ENCODE measurements at places on chromosomes 7 and 10.

DNA sequence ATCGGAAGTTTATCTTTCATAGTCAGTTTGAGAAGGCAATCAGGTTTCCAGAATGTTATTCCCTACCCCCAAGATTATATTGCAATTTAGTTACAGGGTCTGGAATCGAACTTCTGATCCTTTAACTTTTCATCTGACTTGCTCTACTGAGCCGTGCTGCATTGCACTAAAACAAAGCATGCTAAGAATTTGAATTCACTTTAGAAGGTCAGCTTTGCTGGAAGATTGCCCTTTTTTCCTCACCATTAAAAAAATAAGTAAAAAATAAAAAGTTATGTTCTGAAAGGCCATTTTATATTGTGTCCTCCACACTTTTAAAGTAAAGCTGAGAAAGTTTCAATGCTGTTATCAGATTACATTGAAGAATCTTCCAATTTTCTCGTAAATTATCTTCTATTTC lies 388.8 kb upstream of the PHF14 start:
- DNase-seq, result no peak

DNA sequence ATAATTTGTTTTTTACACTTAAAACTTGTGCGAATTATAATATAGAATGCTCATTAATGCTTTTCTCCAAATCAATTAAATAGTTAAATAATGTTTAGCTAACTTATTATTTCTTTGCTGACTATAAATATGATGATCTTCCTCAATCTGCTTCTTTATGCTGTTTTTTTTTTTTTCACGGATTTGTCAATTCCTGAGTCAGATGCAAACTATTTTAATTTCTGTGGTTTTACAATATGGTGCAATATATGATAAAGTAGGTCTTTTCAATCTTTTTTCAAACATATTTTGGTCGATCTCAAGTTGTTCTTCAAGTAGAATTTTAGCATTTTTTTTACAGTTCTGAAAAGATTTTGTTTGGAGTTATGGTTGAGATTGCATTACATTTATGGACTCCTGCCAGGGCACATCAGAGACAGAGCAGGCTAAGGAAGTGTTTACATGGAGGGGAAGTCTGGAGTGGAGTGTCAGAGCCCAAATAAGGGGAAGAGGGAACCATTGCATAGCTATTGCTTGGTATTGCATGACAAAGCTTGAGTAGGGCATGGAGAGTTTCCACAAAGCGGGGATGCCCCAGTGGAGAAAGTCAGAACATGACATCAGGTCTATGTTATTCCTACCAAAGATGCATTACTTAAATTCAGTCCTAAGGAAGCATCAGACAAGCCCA lies 204.4 kb downstream of the OTUD1 start:
- peak; percentile 0 for DNase-seq

GRCh38 chr7:124376111-124376510 lies 343.2 kb upstream of the TMEM229A start:
- no peak for DNase-seq

DNA sequence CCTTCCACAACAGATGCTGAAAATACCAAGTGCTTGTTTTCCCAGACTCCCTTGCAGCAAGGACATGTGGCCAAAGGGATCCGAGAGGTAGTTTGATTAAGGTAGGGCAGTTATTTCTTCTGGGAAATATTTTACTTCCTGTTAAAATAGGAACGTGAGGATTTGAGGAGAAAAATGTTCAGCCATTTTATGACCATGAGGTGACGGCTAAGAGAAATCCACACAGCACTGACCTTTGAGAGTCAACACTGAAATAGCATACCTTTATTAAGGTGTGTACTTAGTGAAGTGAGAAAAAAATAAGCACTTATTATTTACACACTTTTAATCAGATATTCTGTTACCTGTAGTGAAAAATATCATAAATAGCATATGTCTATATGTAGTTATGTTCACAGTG lies 133.9 kb downstream of the PPP1R3A start:
- DNase-seq, result no peak

- DNase-seq, result peak; percentile 80
Observed at GRCh38 chr7:5766321-5766761, 15.1 kb downstream of the RNF216 start.

DNA sequence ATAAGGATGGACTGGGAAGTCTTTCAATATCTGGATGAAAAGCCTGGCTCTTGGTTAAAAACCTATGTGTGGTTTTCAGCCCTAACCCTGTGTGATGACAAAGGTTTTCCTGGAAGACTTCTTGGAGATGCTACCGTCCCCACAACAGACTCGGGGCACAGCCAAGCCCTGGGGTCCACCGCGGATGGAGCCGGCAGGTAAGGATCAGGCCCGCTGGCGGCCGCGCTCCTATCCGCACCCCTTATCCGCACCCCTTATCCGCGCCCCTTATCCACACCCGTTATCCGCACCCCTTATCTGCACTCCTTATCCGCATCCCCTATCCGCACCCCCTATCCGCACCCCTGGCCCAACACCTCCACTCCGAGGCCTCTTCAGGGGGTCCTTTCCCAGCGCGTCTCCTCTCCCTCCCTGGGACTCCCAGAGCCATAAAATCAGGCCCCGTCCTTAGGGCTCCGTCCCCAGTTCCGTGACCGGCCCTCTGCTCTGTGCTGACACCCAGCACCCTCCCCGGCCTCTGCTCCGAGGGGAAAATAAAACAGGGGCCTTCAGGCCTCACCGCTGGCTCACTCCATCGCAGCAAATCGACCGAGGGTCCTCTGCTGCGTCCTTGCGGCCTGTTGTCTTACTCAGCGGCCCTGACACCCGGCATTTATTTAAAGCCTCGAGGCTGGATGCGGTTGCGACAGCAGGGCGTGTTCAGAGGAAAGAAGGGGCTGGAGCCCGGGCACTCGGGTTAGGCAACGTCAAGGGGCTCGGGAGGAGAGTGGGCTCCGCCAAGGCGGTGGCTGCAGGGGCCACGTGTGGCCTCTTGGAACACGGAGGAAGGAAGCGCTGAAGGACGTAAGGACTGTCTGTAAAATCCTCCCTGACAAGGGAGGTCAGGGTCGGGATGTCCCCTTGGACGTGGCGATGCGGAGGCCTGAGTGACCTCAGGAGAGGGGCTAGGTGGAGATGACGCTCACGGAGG lies 215.1 kb upstream of the ADARB2 start:
- DNase-seq, result no peak

DNA sequence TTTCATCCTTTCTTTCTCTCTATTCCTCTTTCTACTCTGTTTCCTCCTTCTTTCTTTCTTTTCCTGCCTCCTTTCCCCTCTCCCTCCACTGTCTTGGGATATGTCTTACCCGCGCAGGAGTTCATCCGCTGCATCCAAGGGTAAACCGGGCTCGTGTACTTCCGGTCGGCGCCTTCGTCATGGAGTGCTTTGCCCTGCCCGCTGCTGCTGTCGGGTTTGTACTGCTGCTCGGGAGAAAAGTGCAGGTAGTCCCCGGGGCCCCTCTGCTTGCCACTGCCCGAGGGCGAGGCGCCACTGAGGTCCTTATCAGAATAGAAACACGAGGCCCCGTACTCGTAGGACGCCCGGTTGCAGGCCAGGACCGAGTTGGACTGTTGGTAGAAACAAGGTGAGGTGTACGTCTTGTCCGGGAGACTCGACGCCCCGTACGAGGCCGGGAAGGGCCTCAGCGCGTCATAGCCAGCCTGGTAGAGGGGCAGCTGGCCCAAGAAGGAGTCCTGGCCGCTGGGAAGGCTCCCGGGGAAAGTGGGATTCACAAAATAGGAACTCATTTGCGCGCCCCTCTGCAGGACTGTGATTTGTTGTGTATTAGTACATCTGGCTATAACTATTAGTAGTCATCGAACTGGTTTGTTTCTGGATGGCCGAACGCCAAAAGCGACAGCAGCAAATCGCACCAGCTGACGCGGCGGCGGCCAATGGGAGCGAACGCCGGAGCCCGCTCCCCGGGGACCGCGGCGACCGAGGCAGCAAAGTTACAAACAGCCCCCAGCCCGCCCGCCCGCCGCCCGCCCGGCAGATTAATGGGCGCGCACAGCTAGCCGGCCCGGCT lies at the start of gene HOXA6:
Gene HOXA6, minus strand, starts transcription at position 576 of the 832 bp plus-strand sequence. Its CDS starts 25 bp downstream, at position 551.
- DNase-seq, result no peak

DNA sequence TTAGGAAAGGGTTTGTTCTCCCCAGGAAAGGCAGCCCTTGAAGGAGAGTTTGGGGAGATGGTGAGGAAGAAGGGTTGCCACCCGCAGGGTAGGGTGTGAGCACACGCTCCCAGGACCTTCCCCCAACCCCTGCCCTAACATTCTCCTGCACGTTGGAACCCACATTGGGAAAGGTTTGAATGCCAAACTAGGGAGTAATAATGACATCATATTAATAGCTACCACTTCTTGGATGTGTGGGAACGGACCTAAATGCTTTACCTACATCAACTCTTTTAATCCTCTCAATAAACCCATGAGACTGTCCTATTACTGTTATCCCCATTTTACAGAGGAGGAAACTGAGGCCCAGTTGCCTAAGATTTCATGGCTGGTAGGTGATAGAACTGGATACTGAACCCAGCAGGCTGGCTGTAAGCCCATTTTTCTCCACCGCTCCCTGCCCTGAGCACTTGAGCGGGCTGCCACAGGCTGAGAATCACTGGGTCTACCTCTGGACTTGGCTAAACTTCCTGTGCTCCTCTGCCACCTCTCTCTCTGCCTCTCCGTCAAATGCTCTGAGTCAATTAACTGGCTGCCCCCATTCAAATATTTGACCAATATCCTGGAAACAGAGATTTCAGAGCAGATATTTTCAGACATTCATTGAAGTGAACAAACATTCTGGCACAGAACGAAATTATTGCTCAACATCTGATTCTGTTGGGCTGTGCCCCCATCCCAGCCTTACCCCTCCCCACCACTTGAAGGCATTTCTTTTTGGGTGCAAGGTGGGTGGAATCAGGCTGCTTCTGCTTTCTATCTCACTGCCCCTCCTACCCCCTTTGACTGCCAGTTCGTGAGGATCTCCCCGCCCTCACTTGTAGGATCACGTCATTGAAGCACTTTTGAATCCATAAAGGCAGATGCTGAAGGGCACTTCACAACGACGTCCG lies 129.7 kb downstream of the C10orf105 start:
- no peak for DNase-seq

- DNase-seq, result no peak
Observed at GRCh38 chr10:129730993-129731325, 233.1 kb downstream of the EBF3 start.

GRCh38 chr10:80465451-80465835 lies 11.3 kb downstream of the TSPAN14 start:
- DNase-seq, result no peak

DNA sequence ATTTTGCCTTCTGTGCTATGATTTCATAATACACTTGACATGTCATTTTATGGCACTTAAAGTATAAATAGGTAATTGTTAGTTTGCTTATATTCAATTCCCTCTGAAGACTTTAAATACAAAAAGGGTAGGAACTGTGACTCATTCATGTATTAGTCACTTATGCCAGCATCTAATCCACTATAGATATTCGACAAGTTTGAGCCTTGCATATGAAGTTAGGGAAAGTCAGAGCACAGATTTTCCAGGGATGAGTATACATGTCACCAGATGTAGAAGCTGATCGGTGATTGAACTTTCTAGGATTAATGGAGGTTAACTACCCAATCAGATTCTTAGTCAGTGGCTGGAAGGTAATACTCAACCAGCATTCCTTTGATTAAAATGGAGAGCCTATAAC lies 1321.5 kb downstream of the XPNPEP1 start:
- DNase-seq, result no peak

DNA sequence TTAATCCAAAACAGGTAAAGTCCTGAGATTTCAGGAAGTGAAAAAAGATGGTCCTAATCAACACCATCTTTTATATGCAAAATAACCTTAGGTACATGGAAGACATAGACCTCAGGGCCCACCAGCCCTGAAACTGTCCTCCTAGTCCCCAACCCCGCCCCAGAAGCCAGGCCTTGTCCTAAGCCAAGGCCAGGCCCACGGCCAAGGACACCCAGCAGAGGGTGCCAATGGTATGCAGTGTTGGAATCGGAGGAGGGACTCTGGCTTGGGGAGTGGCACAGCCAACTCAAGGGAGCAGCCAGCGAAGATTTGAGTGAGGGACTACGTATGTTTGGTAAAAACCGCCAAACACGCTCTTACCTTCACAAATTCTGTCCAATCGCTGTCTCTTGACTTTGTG lies 96.7 kb downstream of the ZRANB1 start:
- DNase-seq, result no peak

DNA sequence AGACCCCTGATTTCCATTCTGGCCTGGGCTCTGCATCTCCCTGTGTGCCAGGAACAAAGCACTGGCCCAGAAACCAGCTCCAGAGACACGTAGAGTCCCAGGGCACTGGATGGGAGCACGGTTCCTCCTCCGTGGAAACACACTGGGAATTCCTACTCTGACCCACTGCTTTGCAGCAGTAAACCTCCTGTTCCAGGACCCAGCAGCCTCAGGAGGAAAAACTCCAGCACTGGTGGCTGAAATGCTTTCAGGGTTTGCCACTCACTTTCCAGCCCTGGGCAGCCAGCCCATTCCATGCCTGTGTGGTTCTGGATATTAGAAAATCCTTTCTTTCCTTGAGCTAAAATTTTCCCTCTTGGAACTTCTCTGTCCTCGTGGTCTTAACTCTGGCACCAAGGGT lies 58.0 kb downstream of the FAM171A1 start:
- DNase-seq, result no peak

DNA sequence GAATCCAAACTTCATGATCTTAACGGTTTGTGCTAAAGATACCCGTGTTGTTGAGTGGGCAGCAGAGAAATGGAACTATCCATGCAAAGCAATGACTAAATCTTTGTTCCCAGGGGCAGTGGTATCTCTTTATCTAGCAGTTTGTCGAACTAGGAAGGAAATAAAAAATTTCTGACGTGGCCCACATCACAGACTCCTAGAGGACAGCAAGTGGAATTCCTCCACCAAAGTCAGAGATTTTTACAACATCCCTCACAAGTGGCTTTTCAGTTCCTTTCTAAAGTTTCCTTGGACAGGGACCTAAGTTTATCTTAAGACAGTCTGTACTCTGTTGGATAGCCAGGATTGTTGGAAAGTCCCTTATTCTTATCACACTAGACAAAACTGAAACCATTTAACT lies 136.0 kb downstream of the RAPGEF5 start:
- peak; percentile 11 for DNase-seq

DNA sequence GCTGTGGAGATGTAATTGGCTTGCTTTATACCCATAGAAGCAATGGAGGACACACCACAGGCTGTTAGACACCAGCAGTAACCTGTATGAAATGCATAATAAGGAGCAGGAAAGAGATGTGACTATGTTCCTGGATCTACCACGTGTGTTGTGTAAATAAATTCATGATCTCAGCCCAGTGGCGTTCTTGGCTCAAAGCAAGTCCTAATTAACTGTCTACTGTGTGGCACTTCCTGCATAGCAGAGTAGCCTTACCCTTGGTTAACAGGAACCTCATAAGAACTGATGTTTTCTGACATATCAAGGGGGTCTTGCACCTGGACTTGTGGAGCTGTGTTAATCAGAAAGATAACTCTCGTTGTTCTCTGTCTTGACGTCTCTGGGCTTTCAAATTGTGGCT lies 25.7 kb upstream of the FAM180A start:
- DNase-seq, result peak; percentile 20

GRCh38 chr7:98878365-98879197 lies at the start of gene TRRAP:
TRRAP (plus strand) TSS chr7:98878532; CDS start chr7:98881151, 2,619 bp downstream.
- DNase-seq, result peak; percentile 83

- DNase-seq, result peak; percentile 45
Observed at GRCh38 chr7:134290286-134290685, 26.4 kb downstream of the SLC35B4 start.
